ENCODE measurements at places on chromosomes 12 and 14.
A peak's percentile ranks its signal among the peaks of the same experiment; 100 is the strongest.

GRCh38 chr14:78278464-78279250 lies 108.5 kb downstream of the NRXN3 start:
- no peak for DNase-seq

- no peak for DNase-seq
Observed at GRCh38 chr12:93025145-93026103, 96.3 kb upstream of the EEA1 start.

GRCh38 chr14:93982230-93983007 lies 6.0 kb upstream of the ASB2 start:
- DNase-seq, result no peak

DNA sequence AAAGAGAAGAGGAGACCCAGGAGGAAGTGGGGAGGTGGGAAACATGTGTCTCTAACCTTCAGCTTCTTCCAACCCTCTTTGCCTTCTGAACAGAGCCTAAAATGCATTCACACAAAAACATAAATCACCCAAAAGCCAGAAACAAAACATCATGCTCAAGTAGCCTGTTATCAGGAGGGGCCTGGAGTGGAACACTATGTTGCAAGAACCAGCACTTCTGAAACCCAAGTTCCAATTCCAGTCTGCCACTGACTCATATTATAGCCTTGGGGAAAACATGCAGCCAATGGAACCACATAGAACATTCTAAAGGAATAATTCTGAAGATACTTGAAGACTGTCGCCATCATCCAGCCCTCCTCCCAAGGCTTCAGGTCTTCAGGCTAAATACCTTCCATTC lies 169.8 kb upstream of the PLXNC1 start:
- DNase-seq, result no peak

GRCh38 chr12:95218150-95219133 lies 835 bp downstream of the VEZT start:
- peak; percentile 71 for DNase-seq
